ENCODE measurements at places on chromosomes 4 and X.
A peak's percentile ranks its signal among the peaks of the same experiment; 100 is the strongest.

GRCh38 chrX:150058728-150059127, 120.4 kb upstream of the EOLA2 start:
- no peak for DNase-seq

- no peak for DNase-seq
Measured at GRCh38 chr4:122619611-122620010, 1.3 kb downstream of the IL21 start.

DNA sequence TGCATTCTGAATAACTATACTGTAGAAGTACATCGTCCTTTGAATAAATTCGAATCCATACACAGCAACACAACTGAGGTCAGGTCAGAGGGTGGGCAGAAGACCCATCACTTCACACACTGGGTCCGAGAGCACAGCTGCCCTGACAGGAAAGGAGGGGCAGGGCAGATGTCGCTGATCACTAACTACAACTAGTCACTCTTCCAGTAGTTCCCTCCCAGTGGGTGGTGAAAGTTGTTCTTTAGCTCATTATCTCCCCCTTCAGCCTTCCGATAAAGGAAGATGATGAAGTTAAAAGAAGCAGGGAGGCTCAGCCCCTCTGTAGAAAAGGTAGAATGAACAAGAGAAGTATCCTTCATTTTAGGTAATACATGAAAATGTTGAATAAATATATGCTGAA, 278.9 kb downstream of the INPP4B start:
- no peak for DNase-seq

DNA sequence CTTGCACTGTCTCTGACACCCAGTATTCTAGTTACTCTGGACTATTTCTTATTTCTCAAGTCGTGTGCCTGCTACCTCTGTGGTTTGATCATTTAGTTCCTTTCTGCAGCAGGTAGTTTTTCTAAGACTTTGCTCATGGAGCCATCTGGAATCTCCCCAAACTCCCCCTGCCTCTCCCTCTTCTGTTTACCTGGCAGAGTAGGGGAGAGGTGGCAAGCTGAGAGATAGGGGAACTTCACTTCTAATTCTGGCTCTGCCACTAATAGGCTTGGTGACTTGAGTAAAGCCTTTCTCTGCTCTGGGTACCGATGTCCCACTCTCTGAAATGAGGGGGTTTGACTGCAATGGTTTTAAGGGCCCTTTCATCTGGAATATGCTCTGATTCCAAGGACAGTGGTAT, 141.3 kb downstream of the CPEB2 start:
- no peak for DNase-seq

DNA sequence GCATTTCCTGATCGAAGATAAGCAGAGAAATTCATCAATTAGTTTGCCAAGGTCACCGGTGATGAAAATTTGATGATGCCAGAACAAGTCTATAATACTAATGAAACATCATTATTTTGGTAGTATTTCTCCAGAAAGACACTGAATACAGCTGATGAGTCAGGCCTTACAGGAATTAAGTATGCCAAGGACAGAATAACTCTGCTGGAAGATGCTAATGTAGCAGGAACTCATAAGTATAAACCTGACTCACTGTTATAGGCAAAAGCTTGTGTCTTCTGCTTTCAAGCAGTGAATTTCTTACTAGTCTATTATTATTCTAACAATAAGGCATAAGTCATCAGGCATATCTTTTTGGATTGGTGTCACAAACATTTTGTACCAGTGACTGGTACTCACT, 1825.1 kb upstream of the IGFBP7 start:
- no peak for DNase-seq

DNA sequence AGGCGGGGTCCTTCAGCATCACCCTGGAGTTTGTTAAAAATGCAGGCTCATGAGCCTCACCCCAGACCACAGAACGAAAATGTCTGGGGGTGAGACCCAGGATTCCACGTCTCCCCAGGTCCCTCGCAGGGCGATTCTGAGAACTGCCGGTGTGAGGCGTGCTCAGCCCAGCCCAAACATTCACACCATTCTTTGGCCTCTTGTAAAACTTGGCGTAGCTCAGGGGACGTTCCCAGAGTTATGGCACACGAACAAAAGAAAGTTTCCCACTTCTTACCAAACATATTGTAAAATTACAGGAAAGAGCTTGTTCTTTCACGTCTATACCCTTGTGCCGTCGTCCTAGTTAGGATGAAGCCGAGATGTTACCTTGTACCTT, 12.9 kb downstream of the CD99 start:
- no peak for DNase-seq

- no peak for DNase-seq
Measured at GRCh38 chr4:85776096-85776495, 301.1 kb downstream of the ARHGAP24 start.

DNA sequence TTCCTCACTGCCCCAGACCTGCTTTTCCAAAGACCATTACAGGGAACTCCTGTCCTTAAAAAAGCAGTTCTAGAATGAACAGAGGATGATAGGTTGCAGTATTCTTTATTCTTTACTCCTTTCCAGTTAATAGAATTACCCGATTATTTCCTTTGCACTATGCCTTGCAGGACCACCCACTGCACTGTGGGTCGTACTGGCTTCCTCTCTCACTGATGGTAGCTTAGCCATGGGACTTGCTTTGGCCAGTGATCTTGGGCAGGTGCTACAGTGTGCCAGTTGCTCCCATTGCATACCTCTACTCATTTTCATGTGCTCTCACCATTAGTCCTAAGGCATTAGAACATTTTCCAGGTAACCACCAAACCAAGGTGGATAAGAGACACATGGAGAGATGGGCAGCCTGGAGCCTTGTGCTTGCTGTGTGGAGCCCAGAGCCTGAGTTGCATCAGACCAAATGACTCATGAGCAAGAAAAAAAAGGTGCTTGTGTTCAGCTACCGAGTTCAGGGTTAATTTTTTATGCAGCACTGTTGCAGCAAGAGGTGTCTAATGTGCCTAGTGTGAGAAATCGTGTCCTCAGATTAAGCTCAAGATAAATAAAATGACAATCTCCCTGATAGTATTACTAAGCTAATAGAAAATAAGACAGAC, 7.6 kb upstream of the UNC5C start:
- peak; percentile 39 for DNase-seq

DNA sequence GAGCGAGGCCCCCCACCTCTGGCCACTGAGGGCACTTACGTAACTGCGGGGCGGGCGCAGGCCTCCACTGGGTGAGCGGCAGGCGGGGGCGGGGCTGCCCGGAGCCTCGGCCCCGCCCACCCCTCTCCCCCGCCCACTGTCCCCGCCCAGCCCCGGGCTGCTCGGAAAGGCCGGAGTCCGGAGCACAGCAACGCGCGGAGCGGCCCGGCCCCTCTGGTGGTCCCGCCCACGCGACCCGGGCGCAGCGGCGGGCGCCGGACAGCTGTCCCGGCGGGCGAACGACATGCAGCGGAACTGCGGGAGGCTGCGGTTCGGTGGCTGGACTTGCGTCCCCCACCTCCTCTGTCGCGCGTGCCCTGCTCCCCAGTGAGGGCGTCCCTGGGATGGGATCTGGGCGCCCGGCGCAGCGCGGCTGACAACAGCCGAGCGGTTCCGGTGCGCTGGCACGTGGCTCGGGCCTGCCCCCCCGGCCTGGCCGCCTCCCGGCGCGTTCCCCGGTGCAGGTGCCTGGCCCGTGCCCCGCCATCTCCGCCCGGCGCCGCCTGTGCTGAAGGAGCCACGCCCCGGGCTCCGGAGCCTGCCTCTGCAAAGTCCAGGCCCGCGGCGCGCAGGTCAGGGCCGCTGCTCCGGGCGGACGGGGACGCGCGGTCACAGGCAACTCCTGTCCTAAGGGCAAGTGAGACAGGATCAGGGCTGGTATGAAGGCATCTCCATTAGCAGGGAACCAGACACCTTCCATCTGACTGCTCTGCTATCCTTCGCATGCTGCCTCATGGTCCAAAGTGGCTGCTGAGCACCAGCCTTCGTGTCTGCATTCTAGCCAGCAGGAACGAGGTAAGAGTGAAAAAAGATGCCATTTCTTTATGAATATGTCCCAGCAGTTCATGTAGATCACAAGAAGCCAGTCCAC, 21.8 kb upstream of the JAKMIP1 start:
- no peak for DNase-seq

- DNase-seq, result no peak
Measured at GRCh38 chr4:93317561-93317960, 511.0 kb upstream of the ATOH1 start.

DNA sequence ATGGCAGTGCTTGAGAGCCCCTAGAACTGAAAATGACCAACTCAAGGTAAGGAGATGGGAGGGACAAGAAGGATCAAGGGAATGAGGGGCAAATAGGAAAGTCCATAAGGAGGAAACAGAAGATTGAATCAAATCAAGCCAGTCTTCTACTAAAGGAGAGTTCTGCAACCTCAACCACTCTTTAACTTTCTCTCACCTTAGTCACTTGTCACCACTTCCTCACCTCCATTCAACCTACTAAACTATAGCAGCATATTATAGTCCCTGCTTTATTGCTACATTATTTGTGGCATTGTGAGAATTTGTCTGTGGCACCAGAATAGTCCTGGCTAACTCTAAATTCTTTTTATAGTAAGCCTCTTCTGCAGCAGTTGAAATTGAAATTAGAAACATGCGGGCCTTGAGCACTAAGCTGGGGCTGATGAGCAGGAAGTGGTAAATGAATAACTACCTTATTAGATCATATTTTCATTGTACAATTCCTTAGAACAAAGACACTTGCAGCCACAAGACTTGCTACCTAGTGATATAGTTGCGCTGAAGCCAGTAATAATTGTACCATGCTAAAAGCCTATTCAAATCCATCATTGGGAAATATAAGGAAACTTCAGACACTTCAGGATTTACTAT, 336.9 kb downstream of the ZNF674 start:
- DNase-seq, result peak; percentile 50

- no peak for DNase-seq
Measured at GRCh38 chr4:32503241-32503640, 1783.1 kb downstream of the PCDH7 start.

DNA sequence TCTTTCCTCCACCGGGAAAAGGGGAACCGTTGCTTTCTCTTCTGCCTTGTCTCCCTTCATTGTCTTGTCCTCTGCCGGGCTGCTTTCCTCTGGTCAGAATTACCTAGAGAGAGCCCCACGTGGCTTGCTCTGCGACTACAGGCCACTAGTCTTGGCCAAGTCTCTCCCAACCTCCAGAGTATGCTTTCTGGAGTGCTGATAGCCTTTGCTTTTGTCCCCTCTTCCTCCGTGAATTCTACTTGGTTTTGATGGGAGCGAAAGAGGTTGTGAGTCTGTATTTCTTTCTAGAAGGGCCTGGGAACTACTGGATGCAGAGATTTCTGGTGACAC, 5.3 kb upstream of the POU4F2 start:
- no peak for DNase-seq

- peak; percentile 79 for DNase-seq
Measured at GRCh38 chr4:6942238-6942800, 32.7 kb downstream of the TBC1D14 start.

GRCh38 chr4:103018391-103019307, 856 bp downstream of the SLC9B1 start:
- peak; percentile 7 for DNase-seq

GRCh38 chr4:66591968-66592367, 921.7 kb upstream of the EPHA5 start:
- DNase-seq, result no peak

- DNase-seq, result no peak
Measured at GRCh38 chr4:85701861-85702321, 226.9 kb downstream of the ARHGAP24 start.

- DNase-seq, result no peak
Measured at GRCh38 chr4:176967586-176967985, 174.9 kb upstream of the VEGFC start.

DNA sequence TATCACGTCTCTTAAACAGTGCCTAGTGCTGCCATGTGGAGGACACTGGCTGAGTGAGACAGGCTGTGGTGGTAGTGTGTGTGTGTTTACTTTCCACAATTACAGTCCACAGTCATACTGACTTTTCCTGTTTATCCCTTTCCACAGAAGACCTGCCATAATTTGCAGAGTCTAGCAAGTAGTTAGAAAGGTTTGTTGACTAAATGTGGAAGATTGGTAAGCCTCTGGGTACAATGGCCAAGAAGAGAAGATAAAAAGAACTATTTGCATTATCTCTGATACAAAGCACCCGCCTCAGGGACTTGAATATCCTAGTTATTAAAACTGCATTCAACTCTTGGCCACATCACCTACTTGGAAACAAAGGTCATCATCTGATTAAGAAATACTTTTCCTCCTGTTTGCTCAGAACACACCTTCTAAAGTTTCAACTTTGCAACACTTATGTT, 89.1 kb downstream of the FAM13A start:
- DNase-seq, result no peak

DNA sequence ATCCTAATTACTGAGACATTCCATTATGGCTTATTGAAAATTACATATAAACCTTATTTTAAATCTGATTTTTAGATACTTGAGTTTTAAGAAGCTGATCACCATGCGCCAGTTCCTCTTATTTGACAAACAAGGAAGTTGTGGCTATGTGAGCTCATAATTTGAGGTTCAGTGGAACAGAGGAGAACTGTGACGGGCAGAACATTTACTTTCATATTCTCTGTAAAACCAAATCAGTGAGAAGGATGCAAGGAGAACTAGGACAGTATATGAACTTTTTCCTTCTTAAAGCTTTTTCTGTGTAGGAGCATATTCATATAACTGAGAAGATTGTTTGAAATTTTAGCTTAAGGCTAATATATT, 25.3 kb downstream of the STIM2 start:
- DNase-seq, result no peak

DNA sequence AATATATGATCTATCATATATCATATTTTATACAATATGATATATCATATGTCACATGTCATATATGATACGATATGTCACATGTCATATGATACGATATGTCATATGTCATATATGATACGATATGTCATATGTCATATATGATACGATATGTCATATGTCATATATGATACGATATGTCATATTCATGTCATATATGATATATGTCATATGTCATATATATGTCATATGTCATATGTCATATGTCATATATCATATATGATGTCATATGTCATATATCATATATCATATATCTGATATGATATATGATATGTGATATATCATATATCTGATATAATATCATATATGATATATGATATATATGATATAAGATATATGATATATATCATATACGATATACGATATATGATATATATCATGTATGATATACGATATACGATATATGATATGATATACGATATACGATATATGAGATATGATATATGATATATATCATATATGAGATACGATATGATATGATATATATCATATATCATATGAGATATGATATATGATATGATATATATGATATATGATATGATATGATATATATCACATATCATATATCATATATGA, 122.3 kb upstream of the USP9X start:
- no peak for DNase-seq

DNA sequence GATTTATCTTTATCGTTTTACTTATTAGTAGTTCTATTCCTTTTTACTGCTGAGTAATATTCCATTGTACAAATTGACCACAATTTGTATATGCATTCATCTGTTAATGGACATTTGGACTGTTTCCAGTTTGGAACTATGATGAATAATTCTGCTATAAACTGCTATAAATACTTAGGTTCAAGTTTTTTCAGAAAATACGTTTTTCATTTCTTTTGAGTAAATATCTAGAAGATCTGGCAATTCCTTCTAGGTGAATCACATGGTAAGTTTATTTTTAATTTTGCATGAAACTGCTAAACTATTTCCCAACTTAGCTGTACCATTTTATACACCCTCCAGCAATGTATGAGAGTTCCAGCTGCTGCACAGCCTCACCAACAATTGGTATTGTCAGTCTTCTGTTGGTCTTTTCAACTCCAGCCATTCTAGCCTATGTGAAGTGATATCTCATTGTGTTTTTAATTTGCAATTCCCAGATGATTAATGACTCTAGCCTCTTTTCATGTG, 22.2 kb downstream of the LIN54 start:
- DNase-seq, result no peak
